Activated CD4-positive, alpha-beta T cell treated with anti-CD3 and anti-CD28 coated beads, Interleukin-2, amount 10 ng/mL, durations not matched to agents 7 days and 5 days (primary cell): ENCODE measurements at places on chromosomes 11 and 22.

DNA sequence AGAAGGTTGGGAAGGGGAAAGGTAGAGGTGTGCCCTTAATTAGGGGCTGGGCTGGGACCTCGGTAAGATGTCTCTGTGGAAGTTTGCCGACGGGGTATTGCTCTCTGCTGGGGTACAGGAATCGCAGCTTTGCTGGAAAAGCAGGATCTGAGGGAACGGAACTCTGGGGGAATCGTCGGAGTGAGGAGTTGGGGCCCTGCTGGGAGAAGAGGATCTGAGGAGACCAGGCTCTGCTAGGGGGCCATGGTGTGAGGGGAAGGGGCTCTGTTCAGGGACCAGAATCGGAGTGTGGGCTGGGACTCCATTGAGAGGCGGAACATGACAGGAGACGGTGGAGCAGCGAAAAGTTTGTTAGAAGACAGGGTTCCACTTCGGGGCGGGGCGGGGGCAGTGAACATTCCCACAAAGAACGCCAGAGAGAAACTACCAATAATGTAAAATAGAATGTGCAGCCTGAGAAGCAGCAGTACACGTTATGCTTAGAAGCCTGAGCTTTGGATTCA lies 456 bp downstream of the AAMDC start:
- peak overlapping the region; percentile 91 for H3K27ac ChIP-seq
- H3K4me3 ChIP-seq: peak overlapping the region; percentile 98
- DNase-seq: peak; percentile 13
- peaks cover 26% of the 10 kb centered on the region for H3K4me1 ChIP-seq

DNA sequence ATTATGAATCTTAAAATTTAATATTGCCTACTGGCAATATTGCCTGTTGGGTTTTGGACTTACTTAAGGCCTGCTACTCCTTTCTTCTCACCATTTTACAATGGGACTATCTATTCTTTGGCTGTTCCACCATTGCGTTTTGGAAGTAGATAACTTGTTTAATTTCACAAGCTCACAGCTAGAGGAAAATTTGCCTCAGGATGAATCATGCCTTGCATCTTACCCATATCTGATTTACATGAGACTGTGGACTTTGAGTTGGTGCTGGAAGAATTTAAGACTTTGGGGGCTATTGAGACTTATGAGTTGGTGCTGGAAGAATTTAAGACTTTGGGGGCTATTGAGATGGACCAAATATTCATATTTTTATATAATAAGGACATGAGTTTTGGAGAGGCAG lies 662.6 kb downstream of the METTL15 start:
- no peak overlapping the region for H3K4me3 ChIP-seq
- no peak overlapping the region for H3K27ac ChIP-seq
- no peaks in the 10 kb centered on the region for H3K36me3 ChIP-seq
- DNase-seq: no peak
- H3K4me1 ChIP-seq: no peaks in the 10 kb centered on the region
- H3K27me3 ChIP-seq: no peaks in the 10 kb centered on the region

GRCh38 chr11:36123336-36124101 lies 165.7 kb downstream of the COMMD9 start:
- no peak for DNase-seq
- no peak overlapping the region for H3K27ac ChIP-seq
- no peaks in the 10 kb centered on the region for H3K4me1 ChIP-seq
- no peaks in the 10 kb centered on the region for H3K27me3 ChIP-seq
- no peak overlapping the region for H3K4me3 ChIP-seq

DNA sequence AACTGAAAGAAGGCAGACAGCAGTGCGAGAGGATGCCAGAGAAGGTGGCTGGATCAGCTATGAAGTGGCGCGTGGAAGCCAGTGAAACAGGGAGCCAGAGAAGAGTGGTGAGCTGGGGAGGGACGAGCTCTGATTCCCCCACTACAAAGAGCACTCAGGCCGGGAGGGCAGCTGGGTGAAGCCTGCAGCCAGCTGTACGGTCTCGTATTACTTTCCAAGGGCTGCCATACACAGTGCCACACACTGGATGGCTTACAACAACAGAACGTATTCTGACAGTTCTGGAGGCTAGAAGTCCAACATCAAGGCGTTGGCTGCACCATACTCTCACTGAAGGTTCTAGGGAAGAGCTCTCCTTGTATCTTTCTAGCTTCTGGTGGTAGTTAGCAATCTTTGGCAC lies 47.1 kb upstream of the WNT11 start:
- no peak for DNase-seq
- H3K27ac ChIP-seq: no peak overlapping the region
- no peak overlapping the region for H3K4me3 ChIP-seq
- peaks cover 7% of the 10 kb centered on the region for H3K27me3 ChIP-seq

DNA sequence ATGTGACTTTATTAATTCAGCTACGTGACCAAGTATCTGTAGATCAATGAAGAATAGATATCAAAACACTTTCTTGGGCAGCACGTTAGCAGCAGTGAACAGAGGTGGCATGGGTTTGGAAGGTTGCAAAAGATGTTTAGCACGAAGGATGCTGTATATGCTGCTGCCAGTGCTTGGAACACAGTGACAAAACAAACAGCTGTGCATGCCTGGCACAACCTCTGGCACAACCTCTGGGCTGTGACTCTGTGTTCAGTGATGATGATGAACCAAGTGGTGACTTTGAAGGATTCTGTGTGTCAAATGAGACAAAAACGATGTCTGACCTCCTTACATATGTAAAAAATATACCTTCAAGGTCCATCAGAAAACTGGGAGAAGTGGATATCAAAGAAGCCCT lies 104.7 kb downstream of the TBC1D22A start:
- DNase-seq: no peak
- H3K4me1 ChIP-seq: no peaks in the 10 kb centered on the region
- H3K27me3 ChIP-seq: no peaks in the 10 kb centered on the region
- H3K27ac ChIP-seq: no peak overlapping the region
